Tibial nerve (tissue), 4 donors: ENCODE measurements at places on chromosomes 5 and 9.
A peak's percentile ranks its signal among the peaks of the same experiment; 100 is the strongest.

DNA sequence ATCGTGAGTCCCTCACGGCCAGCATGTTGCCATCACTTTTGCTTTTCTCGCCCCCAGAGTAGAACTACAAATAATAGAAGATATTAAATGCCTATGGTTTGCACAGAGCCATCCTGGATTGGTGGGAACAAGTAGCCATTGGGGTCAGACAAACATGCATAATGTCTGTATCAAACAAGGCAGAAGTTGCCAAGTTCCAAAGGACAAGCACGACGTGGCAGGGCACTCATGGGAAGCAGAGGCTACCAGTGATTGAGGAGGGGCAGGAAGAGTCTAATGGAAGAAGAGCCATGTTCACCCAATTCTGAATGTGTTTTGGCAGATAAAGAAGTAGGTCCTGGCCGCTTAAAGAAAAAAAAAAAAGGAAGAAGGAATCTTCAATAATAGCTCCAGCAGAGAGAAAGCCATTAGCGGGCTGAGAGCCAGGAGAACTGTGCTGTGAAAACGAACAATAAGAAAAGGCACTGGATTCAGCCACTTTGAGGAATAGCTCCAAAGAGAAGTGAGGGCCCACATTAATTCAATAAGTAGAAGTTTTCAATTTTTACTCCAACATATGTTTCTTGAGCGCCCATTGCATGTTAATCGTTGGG is 153.7 kb upstream of the ADCY2 start:
- no peak for DNase-seq

- no peak for DNase-seq
Measured at GRCh38 chr5:159944056-159944600, 27.8 kb downstream of the ADRA1B start.

DNA sequence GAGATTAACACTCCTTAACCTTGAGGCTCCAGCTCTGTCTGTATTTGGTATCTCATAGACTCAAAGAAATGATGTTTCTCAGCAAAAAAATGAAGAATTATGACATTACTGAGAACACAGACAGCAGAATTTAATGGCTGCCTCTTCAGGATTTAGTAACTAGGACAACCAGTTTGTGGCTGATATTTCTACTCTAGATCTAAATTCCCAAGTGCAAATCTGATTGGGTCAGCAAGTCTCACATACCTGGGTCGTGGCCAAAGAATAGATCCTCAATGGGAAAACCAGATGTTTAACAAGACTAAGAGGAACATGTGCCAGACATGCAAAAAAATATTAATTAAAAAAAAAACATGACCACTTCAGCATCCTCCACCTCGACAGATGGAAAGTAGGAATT is 608.9 kb downstream of the DTWD2 start:
- DNase-seq, result no peak

GRCh38 chr9:100437860-100438805 is 11.2 kb downstream of the MSANTD3 start:
- peak; percentile 90 for DNase-seq

DNA sequence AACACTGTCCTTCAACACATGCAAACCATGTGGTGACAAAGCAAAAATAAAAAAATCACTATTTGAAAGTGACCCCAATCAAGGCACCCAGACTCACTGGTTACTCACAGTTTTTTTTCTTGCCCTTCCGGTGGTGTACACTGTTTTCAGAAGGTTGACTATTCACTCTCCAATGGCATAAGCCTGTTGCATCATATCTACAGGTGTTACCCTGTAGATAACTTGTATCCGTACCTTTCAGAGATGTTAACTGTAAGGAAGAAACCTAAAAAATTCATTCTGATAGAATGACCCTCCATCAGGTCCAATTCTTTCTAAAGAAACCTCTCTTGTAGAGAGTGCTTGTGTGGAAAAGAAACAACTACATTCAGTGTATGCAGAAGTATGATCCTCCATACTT is 193.6 kb upstream of the RASA1 start:
- DNase-seq, result no peak

DNA sequence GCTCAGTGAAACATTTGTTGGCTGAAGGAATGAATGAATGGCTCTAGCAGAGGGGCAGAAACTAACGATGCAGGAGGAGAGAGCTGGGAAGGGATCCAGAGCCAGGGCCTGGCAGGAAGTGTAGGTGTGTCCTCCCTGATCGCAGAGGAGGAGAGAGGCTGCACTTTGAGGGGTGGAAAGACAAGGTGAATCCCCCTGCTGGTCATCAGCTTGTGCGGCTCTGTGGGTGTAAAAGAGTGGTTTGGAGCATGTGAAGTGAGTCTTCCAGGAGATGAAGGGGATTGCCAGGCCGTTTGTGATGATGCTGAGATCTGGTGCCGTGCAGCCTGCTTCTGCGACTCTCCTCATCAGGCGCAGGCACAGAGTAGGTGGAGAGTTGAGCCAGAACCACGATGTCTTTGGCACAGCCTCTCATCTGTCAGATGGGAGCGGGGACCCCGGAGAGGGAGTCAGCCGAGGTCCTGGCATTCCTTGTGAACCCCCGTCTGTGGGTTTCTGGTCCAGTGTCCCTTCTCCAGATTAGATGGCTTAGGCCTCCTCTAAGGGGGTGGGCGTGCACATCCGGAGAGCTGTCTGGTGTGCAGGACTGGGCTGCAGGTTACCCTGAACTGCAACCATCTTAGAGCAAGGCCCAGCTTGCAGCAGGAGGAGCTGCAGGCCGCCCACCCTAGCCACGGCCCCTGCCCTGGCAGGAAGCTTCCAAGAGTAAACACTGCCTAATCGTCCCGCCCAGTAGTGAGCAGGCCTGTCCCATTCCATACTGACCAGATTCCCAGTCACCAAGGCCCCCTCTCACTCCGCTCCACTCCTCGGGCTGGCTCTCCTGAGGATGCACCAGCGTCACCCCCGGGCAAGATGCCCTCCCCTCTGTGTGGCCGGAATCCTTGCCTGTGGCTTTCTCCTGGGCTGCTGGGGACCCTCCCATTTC is at the start of gene ADAMTS13:
Gene ADAMTS13 (plus strand): TSS at position 753 of the 928 bp plus-strand sequence. CDS start 77 bp downstream, at position 830.
- DNase-seq, result no peak

DNA sequence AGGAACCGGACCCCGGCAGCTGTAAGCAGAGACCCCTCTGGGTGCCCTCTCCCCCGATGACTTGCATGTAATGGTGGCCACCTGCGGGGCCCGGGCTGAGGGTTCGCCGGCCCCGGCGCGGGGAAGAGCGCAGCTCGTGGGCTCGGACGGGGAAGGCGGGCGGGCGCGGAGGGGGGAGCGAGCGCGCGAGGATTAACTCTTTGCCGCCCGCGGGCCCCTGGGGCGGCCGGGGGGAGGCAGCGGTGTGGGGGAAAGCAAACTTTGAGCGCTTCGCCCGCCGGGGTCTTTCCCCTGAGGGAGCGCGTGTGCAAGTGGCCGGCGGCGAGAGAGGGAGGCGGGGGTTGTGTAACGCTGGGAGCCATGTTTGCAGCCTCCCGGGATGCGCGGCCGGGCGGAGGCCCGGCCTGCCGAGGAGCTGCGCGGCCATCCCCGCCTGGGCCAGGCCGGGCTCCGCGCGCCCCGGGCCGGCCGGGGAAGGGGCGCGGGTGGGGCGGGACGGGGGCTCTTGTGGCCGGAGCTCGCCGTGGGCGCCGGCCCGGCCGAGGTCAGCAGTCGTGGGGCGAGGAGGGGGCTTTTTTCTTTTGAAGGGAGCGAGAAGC is 547 bp downstream of the ANP32B start:
- no peak for DNase-seq

DNA sequence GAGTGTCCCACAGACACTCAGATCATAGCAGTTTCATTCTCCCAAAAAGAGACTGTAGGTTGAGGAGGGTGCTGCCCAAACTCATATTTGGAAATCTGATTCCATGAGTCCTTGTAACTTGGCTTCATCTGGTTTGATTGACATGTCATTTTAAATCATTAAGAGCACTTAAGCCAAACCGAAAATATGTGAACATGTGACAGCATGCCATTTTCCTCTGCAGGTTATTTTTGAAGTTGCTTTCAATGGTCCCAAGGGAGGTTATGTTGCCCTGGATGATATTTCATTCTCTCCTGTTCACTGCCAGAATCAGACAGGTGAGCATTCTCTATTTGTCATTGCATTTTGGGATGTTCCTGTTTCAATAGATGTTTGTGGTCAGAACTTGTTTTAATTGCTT is 87.6 kb downstream of the MAMDC2 start:
- no peak for DNase-seq

DNA sequence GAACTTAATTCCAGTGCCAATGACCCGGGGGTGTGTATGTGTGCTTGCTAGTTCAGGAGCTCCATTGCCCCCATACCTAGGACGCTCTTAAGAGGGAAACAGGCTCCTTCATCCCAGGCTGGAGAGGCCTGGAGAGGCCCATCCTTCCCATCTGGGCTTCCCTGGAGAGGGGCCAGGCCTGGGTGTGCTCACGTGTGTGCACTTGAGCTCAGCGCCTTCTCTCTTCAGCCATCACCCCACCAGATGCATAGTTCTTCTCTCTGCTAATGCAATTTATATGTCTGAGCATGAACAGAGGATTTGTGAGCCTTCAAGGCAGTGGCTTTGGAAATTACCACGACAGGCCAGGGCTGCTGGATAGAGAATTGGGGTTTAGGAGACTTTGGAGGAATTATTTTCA is 48.6 kb upstream of the SHB start:
- no peak for DNase-seq

GRCh38 chr9:14441976-14442651 is 128.2 kb upstream of the NFIB start:
- no peak for DNase-seq

- DNase-seq, result no peak
Measured at GRCh38 chr9:70035691-70036090, 8.0 kb upstream of the MAMDC2 start.

DNA sequence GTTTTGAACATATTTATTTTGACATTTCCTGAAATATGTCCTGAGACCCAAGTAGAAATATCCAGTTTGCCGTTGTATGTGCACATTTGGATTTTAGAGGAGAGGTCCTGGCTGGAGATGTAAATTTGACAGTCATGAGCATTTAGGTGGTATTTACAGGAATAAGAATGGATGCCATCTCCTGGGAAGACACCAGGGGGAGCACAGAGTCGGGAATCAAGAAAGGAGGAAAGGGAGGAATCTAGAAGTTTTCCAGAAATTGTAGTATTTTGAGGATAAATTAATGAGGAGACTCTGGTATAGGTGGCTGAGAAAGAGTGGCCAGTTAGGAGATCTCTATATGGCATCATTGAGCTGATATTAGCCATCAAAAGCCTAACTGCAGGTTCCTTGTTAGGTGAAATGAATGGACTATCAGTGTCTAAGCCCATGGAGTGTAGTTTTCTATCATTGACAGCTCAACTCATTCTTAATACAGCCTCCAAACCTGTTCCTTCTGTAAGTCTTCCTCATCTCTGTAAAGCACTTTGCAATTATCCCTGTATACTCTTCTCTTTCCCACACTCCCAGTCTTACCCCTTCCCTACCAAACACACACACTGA is 7.2 kb downstream of the GAPT start:
- DNase-seq, result no peak

DNA sequence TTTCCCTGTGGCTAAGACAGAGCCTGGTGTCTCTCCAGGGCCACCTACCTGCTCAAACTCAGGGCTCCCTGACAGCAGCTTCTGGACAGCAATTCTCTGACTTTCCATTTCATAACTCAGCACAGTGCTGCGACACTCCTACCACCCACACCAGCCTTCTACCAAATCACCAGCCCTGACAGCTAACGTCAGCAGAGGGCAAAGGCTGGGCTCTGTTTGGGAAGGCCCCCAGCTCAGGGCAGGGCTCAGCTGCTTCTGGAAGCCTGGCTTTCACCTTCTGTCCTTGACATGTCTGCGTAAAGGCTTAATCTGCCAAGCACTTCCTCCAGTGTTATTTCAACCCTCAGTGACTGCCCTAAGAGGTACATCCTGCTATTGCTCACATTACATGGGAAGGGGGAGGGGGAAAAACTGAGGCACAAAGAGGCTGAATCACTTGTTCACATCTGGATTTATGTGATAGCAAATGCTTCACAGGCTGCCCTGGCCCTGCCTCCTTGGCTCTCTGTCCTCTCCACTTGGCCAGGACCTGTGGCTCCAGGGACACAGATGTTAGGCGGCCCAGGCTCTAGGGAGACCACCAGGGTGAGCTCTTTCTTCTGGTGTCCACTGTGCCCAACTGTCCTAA is 102.5 kb upstream of the PANK3 start:
- peak; percentile 21 for DNase-seq

DNA sequence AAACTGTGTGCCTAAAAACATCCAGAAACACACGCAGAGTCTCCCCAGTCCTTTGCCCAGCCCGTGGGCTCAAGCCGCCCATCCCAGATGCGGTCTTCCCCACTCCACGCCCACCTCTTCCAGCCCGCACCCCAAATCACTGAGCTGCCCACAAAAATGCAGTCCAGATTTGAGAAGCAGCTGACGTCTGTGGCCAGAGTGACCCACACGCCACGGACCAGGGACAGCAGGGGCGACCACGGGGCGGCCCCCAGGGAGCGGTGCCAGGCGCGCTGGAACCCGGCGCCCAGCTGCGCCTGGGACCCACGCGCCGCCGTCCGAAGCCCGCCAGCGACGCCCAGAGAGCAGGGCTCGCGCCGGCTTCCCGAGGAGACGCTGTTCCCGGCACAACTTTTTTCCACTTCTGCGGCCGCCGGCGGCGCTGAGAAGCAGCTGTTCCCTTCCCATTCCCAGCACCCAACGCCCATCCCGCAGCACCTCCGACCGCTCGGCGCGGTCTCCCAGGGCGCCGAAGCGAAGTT is 674 bp downstream of the LHFPL2 start:
- peak; percentile 25 for DNase-seq

DNA sequence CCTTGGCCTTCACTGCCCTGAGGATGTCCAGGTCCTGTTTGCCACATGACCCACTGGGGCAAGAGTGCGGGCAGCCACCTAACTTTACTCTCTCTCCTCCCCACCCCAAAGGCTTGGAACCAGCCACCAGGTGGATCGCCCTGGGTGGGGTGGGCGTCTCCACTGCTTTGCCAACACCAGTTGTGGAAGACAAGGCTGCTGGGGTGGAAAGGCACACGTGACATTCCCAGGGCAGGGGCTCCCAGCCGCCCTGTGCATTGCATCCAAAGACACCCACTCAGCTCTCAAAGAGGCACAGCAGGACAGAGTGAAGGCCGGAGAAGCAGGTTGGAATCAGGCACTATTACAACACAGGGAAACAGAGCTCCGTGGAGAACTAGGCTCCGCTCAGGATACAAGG is 162.2 kb downstream of the OLFM1 start:
- DNase-seq, result no peak

GRCh38 chr5:36040651-36041536 is 25.8 kb downstream of the UGT3A2 start:
- DNase-seq, result no peak

GRCh38 chr5:23977997-23978396 is 470.6 kb downstream of the PRDM9 start:
- DNase-seq, result no peak

- DNase-seq, result no peak
Measured at GRCh38 chr9:14780251-14780650, 57.7 kb upstream of the CER1 start.

- no peak for DNase-seq
Measured at GRCh38 chr9:111940697-111941096, 44.1 kb downstream of the UGCG start.

- no peak for DNase-seq
Measured at GRCh38 chr5:160486573-160486972, 64.9 kb downstream of the PTTG1 start.

DNA sequence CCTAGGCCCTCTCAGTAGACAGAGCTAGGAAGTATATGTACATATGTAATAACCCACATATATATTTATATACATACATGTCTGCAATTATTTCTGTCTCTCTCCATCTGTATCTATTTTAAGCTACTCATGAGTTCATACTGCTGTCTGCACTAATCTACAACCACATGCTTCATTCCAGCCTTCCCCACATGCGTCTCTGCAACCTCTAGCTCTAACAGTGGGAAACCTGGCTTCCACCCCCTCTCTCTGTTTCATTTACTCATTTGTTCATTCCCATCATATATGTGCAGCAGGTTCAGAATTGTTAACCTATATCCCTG is 23.3 kb downstream of the DCANP1 start:
- DNase-seq, result no peak
